ENCODE measurements at places on chromosomes 12 and 14.

DNA sequence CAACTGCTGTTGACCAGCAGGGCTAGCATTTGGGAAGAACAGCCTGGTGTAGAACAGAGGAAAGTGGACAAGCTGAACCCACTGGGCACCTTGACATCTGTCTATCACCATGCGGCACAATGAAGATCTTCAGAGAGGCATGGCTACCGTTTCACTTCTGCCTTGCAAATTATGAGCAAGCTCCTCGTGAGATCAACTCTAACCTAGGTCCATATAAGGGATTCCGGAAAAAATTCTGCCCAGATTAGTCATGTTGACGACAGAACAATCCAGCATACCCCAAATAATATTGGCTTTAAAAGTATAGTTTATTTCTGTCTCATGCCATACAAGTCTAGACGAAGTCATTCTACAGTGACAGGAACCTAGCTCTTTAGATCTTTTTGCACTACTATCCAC is 91.6 kb upstream of the ATF7IP start:
- DNase-seq = no peak

GRCh38 chr14:54387328-54387727 is 9.5 kb upstream of the CDKN3 start:
- DNase-seq = no peak

DNA sequence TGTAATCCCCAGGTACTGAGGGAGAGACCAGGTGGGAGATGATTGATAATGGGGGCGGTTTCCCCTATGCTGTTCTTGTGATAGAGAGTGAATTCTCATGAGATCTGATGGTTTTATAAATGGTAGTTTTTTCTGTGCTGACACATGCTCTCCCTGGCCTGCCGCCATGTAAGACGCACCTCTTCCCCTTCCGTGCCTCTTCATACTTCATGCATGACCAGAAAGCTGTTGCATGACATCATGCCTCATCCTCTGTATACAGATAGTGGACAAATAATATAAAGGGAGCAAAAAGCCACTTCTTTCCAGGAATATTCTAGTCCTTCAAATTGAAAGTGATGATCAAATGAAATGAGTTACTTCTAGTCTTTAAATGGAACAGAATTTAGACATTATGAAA is 47.3 kb upstream of the LRIG3 start:
- DNase-seq = no peak

DNA sequence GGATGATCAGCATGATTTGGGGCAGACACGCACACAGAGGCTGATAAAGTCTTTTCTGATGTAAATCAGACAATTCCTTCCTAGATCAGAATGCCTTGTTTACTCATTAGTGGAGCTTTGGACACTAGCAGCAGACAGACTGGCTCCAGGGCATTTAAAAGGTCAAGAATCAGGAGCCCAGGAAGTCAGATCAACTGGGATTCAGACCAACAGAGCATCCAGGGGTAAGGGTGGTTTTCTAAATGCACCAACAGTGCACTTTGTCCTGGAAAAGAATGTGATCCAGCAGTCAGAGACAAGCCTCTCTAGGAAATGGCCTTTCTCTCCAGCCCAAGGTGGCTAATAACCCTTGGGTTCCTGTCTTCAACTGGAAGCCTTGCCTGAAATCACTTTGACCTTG is 405.3 kb downstream of the MED13L start:
- no peak for DNase-seq

GRCh38 chr12:63294327-63294632 is 143.3 kb upstream of the AVPR1A start:
- no peak for DNase-seq

- DNase-seq = no peak
Observed at GRCh38 chr12:56948881-56949280, 8.5 kb downstream of the RDH16 start.

GRCh38 chr12:57401165-57401564 is 29.7 kb downstream of the R3HDM2 start:
- DNase-seq = no peak

- DNase-seq = no peak
Observed at GRCh38 chr12:45839917-45840316, 110.4 kb downstream of the ARID2 start.

GRCh38 chr12:49881415-49882247 is 22.1 kb downstream of the FAIM2 start:
- DNase-seq = no peak

DNA sequence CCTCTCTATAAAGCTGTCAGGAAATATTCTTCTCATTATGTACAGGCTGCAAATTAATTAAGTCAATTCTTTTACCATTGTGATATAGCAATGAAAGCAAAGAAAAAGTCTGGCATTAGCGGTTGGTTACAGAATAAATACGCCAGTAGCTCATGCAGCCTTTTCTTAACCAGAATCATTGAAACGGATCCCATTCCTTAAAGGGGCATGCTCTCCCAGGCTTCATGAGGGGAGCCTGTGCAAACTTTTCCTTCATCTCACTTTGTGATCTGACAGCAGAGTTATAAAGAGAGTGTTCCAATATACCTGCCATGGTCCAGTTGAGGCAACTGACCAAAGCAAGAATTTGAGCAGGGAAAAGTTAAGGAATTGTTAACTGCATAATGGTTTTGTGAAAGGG is 337.7 kb downstream of the EMP1 start:
- no peak for DNase-seq

DNA sequence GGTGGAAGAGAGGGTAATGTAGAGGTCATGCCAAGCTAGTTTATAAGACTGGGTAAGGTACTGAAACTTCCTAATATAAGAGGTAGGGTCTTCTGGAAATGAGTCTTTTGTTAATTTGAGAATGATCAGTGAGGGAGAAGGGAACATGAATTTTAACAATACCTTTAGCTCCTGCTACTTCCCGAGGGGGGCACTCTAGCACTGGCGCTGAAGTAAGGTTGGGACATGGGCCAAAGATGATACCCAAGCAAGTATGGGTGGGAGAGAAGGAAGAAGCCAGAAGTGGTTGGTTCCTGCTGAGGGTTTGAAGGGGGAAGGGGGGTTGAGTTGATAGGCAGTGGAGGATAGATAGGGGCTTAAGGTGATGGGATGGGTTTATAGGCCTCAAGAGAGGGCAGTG is 32.3 kb upstream of the RNASE1 start:
- DNase-seq = no peak

DNA sequence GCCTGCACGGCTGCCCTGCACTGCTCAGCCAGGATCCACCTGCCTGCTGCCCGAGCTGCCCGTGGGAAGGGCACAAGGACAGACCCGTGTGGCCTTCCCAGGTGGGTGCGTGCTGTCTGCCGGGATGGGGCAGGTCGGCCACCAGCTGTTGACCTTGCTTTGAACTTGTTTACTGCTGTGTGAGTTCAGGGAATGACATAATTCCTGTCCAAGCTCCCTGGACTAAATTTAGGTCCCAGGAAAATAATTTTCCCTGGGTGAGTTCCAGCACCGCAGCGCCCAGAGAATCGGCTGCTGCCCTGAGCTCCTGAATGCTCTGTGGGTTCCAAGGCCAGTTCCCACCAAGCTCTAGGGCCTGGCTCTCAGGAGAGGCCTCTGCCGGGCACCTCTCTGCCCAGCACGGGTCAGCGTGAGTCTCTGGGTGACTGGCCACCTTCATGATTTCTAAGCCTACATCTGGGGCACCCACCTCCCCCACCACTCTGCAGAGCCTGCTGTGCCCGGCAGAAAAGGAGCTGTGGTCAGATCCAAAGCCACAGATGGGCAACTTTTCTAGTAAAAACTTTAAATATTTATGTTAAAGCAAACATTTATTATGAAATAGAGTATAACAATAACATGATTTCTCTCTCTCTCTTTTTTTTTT is 27.2 kb upstream of the MLXIP start:
- DNase-seq = no peak

GRCh38 chr12:42325326-42325652 is 605 bp downstream of the ZCRB1 start:
- DNase-seq = no peak

DNA sequence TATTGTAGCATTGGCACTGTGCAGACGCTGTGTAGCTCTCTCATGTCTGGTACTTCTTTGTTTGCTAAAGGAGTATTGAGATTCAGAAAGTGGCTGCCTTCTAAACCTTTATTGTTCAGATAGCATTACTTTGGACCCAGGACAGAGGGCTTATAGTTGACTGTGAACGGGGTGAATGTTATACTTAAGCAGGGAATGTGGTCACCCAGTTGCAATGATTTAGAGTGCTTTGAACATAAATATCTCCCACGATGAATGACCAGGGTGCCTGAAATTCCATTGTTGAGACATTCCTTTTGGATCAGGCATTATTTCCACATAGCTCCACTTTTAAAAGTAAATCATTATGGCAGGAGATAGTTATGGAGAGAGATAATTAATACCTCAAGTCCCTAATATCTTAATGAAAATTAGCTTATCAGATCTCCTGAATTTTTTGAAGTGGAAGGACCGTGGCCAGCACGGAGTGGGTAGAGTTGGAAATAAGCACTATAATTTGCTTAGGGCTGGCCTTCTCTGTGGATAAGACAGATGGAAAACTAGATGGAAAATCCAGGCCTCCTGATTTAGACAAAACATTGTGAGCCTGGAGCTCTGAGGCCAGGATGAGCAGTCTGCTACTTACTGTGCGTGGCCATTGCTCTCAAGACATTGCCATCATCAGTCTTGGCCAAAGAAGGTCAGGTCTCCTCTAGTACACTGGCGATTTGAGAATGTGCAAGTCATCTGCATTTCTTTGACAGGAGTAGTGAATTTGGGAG is 114.5 kb downstream of the ETV6 start:
- DNase-seq = no peak

DNA sequence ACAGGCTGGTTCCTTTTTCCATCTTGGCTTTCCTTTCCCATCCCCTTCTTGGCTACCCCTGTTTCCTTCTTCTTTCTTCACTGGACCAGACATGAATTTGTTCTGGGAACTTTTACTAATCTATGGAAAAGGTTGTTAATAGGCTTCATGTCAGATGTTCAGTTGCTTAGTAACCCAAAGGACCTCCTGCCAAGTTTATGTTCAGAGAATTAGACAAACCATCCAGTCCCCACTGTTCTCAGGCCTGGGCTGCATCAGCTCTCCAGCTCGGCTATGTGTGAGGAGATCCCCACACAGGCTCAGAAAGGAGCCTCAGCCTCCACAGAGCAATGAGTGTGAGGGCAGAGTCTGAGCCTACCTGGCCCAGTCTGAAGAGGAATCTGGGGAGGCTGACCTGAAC is 78.0 kb downstream of the AKAP6 start:
- no peak for DNase-seq

- no peak for DNase-seq
Observed at GRCh38 chr14:51307551-51307950, 67.5 kb downstream of the TMX1 start.

GRCh38 chr12:22066310-22066709 is 20.3 kb downstream of the CMAS start:
- no peak for DNase-seq

DNA sequence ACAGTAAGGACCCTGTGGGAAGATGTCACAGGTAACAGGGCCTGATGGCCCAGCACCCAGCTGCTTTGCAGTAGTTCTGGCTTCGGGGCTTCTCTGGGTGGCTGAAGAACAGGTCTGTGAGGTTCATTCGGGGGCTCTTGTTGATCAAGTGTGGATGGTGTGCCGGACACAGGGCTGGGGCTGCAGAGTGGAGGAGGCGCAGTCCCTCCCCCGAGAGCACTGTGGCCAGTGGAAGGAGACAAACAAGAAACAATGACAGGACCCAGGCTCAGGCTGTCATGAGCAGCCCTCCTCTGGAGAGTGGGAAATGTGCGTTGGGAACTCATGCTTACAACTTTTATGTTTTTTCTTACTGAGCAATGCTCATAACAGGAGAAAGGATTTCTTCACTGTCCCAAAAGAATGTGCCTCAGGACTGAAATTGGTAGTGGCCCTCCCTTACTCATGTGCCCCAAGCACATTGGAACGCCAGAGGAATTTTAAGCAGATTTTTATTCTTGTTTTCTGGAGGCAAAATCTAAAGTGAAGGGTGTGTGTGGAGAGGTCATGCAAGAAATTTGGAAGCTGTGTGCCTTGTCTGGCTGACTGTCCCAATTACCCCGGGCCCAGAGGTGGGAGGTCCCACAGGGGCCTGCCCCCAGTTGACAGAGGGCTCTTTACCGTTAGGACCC is 233.8 kb downstream of the CACNA1C start:
- no peak for DNase-seq

- no peak for DNase-seq
Observed at GRCh38 chr12:28787151-28787550, 361.9 kb upstream of the FAR2 start.

DNA sequence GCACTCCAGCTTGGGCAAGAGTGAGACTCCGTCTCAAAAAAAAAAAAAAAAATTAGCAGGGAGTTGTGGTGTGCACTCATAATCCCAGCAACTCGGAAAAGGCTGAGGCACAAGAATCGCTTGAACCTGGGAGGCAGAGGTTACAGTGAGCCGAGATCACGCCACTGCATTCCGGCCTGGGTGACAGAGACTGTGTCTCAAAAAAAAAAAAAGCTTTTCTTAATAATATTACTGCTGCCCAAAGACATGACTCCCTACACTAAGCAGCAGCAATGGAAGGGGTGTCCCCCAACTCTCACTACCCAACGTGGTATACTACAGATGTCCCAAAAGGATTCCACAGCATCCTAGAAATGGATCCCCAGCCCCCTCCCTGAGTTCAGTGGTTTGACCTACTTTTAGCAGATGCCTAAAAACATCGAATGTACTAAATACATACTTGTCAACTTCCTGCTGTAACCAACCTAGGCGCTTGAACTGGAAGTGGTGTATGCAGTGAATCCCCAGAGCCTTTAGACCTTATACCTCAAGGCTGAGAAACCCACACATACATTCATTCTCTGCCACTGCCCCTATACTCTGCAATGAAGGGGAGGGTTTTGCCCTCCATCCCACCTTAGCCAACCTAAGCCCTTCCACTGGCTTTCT is 8.5 kb upstream of the FKBP11 start:
- no peak for DNase-seq

- DNase-seq = no peak
Observed at GRCh38 chr14:88617479-88617878, 54.6 kb downstream of the ZC3H14 start.

GRCh38 chr12:39122562-39123204 is 217.3 kb upstream of the CPNE8 start:
- no peak for DNase-seq

GRCh38 chr12:46549527-46550265 is 177.1 kb upstream of the SLC38A2 start:
- DNase-seq = no peak

DNA sequence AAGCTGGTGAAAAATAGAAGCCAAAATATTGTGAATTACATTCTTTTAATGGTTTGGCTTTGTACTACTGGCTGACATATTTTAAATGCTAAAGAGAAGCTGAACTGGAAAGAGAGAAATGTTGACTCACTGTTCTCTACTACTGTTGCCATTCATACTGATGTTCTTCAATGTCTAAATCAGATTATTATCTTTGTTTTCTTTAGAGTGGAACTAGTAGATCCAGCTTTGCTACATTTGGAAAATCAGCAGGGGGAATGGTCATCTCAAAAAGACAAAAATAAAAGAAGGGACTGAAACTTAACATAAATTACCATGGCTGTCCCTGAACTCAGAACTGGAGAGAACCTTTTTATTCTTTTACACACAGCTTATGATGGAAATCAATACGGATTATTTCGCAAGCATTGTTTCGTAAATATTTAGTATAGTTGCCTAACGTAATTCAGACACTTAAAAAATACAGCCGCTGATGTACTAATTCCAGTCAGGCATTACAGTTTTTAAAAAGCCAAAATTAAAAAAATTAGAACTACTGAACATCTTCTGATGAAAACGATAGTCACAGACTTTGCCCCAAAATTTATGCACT is 76.3 kb upstream of the OTX2 start:
- DNase-seq = no peak

Data from GM13977 (cell line).